ENCODE measurements at places on chromosomes 16 and 17. TPM values are rescaled to one million over a fixed set of nuclear protein-coding genes. Genes with fewer than 3 reads are reported as not detected.

- H3K27me3 ChIP-seq = no peaks in the 10 kb centered on the region
- peak overlapping the region; percentile 91 for H3K4me3 ChIP-seq
- H3K36me3 ChIP-seq = no peaks in the 10 kb centered on the region
Measured at GRCh38 chr16:25031132-25031440, 15.9 kb upstream of the ARHGAP17 start.

GRCh38 chr17:80511222-80512180 lies 33.1 kb upstream of the RPTOR start:
- no peaks in the 10 kb centered on the region for H3K27me3 ChIP-seq
- no peaks in the 10 kb centered on the region for H3K4me1 ChIP-seq
- H3K36me3 ChIP-seq = no peaks in the 10 kb centered on the region
- no peak overlapping the region for H3K27ac ChIP-seq
- no peak overlapping the region for H3K4me3 ChIP-seq

The EFCAB3 gene
- not detected for polyA plus RNA-seq

The VAMP2 gene
- 124 TPM for polyA plus RNA-seq

- H3K4me3 ChIP-seq = no peak overlapping the region
- no peaks in the 10 kb centered on the region for H3K4me1 ChIP-seq
- no peaks in the 10 kb centered on the region for H3K27me3 ChIP-seq
- no peak for DNase-seq
Measured at GRCh38 chr17:3990386-3991127, 26.3 kb upstream of the ATP2A3 start.

DNA sequence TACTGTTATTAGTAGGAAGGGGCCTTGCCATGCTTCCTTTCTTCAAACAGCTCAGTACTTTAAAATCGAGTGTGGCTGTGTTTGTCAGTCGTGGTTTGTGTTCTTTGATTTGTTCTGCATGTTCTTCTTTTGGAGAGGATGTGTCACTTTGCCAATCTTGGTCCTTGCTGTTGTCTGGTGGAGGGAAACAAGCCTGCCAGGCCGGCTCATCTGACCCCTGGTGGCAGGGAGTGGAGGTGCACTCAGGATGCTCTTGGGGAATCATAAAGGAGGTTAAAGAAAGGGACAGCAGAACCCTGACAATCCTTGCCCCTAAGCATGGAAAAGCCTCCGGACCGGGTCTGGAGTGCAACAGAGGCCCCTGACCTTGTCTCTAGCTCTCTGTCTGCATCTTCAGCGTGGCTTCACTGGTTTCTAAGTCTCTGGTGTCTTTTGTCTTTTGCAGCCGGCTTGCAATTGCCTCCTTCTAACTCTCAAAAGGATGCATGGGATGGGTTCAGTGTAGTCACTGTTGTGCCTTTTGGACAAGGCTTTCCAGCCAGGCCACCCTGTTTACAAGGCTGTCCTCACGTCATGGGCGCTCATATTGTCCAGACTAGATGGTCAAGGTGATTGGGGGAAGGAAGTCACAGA lies 135.8 kb downstream of the WWOX start:
- no peaks in the 10 kb centered on the region for H3K4me1 ChIP-seq
- DNase-seq = peak; percentile 62
- no peak overlapping the region for H3K4me3 ChIP-seq
- no peaks in the 10 kb centered on the region for H3K36me3 ChIP-seq
- no peaks in the 10 kb centered on the region for H3K27me3 ChIP-seq
- H3K27ac ChIP-seq = no peak overlapping the region

DNA sequence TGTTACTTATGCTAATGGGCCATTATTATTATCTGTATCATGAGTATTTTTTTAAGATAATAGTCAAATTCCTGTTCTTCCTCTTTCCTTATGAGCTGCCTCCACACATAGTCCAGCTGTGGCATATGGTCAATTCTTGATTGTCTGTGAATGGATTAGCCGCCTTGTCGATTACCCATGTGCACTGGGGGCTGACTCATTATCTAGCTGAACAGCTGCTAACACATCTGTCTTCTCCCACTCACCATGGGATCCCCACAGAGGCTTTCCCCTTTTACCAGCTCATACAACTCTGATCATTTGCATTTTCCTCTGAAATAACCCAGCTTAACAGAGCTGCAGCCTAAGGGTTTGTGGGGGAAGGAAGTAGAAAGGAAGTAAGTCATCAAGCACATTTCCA lies 915.0 kb downstream of the CDH11 start:
- DNase-seq = no peak
- no peaks in the 10 kb centered on the region for H3K4me1 ChIP-seq
- H3K4me3 ChIP-seq = no peak overlapping the region
- no peak overlapping the region for H3K27ac ChIP-seq
- H3K36me3 ChIP-seq = no peaks in the 10 kb centered on the region

DNA sequence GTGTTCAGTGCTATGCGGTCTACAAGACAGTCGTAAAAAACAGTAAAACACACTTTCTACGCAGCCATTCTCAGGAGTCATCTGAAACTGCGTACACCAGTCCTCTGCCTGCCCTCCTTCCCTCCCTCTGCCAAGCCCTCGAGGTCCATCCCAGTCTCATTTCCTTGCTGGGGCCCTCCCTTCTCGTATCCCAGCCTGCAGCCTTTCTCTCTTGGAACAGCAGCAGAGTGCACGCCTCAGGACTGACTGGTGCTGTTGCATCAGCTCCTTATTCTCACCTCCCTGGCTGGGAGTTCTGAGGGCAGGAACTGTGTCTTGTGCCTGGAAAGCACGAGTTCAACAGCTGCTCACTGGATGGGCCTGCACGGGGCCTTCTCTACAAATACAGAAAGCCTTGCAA lies 12.5 kb downstream of the FAHD1 start:
- no peak for DNase-seq
- H3K27me3 ChIP-seq = no peaks in the 10 kb centered on the region
- H3K4me1 ChIP-seq = no peaks in the 10 kb centered on the region
- no peaks in the 10 kb centered on the region for H3K36me3 ChIP-seq
- H3K4me3 ChIP-seq = no peak overlapping the region

- peak; percentile 34 for DNase-seq
- no peaks in the 10 kb centered on the region for H3K27me3 ChIP-seq
- peaks cover 10% of the 10 kb centered on the region for H3K36me3 ChIP-seq
- H3K27ac ChIP-seq = no peak overlapping the region
Measured at GRCh38 chr16:69123910-69124309, 8.5 kb downstream of the CHTF8 start.

The OR1D2 gene
- polyA plus RNA-seq = not detected

The GAS2L2 gene
- not detected for polyA plus RNA-seq

The SULT1A2 gene
- 13.3 TPM for polyA plus RNA-seq
